ENCODE measurements at places on chromosomes 6 and 20. TPM values are rescaled to one million over a fixed set of nuclear protein-coding genes. Genes with fewer than 3 reads are reported as not detected.

- H3K4me3 ChIP-seq, result no peak overlapping the region
- no peaks in the 10 kb centered on the region for H3K36me3 ChIP-seq
- no peak for DNase-seq
- no peak overlapping the region for H3K27ac ChIP-seq
- no peaks in the 10 kb centered on the region for H3K27me3 ChIP-seq
Measured at GRCh38 chr20:61461461-61461860, 209.4 kb downstream of the CDH4 start.

GRCh38 chr6:45830441-45831139, 185.1 kb downstream of the CLIC5 start:
- no peak overlapping the region for H3K4me3 ChIP-seq
- H3K27ac ChIP-seq, result no peak overlapping the region
- H3K4me1 ChIP-seq, result peaks cover 3% of the 10 kb centered on the region
- H3K27me3 ChIP-seq, result no peaks in the 10 kb centered on the region

DNA sequence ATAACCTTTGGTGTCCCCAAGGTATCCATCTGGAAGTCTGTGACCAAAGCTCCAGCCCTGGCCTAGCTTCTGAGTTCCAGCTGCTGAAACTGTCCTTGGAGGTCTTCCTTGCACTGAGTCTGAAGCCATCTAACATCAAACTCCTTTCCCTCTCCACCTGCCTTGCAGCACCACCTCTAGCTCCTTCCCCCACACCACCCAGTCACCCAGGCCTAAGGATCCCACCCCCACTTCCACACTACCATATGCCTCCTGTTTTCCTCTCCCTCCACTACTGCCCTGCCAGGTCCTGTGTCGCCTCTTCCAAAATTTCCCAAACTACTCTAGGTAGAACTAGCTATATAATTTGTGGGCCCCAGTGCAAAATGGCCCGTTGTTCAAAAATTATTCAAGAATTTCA, 10.8 kb upstream of the MATN4 start:
- H3K27me3 ChIP-seq, result peaks cover 9% of the 10 kb centered on the region
- no peak overlapping the region for H3K27ac ChIP-seq
- no peaks in the 10 kb centered on the region for H3K4me1 ChIP-seq
- no peak for DNase-seq
- no peaks in the 10 kb centered on the region for H3K36me3 ChIP-seq

The EBF4 gene
- 23.2 TPM for total RNA-seq
